ENCODE measurements at places on chromosomes 12 and 14.

- no peak overlapping the region for H3K4me3 ChIP-seq
- H3K27me3 ChIP-seq, result peaks cover 32% of the 10 kb centered on the region
- DNase-seq, result no peak
Measured at GRCh38 chr14:67529947-67530935, 2.8 kb upstream of the PLEKHH1 start.

GRCh38 chr12:9619411-9620179 is 11.9 kb upstream of the KLRB1 start:
- peaks cover 21% of the 10 kb centered on the region for H3K4me1 ChIP-seq
- no peak overlapping the region for H3K4me3 ChIP-seq
- peaks cover 23% of the 10 kb centered on the region for H3K36me3 ChIP-seq
- H3K27me3 ChIP-seq, result no peaks in the 10 kb centered on the region

DNA sequence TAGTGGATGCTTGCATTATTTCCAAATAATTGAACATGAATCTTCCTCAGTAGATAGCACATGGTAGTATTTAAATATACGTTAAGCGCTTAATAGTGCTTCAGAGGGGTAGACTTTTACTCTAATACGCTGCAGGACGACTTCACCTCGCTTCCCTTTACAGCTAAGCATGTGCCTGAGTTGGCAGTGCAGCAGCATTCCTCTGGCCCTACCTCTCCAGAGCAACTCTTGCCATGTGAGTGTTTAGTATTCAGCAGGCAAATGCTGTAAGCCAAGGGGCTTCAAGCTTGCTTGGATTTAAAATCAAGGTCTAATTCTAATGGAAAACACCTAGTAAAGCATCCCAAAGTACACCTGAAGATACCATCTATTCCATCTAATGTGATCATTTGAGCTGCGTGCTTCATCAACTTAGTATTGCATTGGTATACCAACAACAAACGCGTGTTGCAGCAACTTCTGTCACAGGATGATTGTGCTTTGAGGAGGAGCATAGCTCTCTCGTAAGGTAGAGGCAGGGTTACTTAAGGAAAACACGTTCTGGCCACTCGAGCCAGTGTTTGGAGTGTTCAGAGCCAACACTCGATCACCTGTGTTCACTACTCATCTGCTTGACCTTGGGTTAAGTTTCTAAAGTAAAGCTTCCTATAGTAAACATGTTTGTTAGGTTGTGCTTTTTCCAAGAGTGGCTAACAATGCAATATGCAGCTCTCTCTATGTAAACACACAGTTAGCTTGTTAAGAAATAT is 60.6 kb downstream of the PIWIL1 start:
- peaks cover 36% of the 10 kb centered on the region for H3K27me3 ChIP-seq
- H3K4me3 ChIP-seq, result no peak overlapping the region
- H3K36me3 ChIP-seq, result no peaks in the 10 kb centered on the region

- no peak for DNase-seq
- H3K27ac ChIP-seq, result no peak overlapping the region
- peaks cover 45% of the 10 kb centered on the region for H3K36me3 ChIP-seq
- H3K4me3 ChIP-seq, result no peak overlapping the region
Measured at GRCh38 chr14:89294060-89294459, 123.0 kb downstream of the FOXN3 start.

- no peak overlapping the region for H3K4me3 ChIP-seq
- H3K27me3 ChIP-seq, result no peaks in the 10 kb centered on the region
- H3K27ac ChIP-seq, result no peak overlapping the region
- DNase-seq, result no peak
- peaks cover 2% of the 10 kb centered on the region for H3K36me3 ChIP-seq
Measured at GRCh38 chr12:132423820-132424645, 65.9 kb upstream of the FBRSL1 start.

DNA sequence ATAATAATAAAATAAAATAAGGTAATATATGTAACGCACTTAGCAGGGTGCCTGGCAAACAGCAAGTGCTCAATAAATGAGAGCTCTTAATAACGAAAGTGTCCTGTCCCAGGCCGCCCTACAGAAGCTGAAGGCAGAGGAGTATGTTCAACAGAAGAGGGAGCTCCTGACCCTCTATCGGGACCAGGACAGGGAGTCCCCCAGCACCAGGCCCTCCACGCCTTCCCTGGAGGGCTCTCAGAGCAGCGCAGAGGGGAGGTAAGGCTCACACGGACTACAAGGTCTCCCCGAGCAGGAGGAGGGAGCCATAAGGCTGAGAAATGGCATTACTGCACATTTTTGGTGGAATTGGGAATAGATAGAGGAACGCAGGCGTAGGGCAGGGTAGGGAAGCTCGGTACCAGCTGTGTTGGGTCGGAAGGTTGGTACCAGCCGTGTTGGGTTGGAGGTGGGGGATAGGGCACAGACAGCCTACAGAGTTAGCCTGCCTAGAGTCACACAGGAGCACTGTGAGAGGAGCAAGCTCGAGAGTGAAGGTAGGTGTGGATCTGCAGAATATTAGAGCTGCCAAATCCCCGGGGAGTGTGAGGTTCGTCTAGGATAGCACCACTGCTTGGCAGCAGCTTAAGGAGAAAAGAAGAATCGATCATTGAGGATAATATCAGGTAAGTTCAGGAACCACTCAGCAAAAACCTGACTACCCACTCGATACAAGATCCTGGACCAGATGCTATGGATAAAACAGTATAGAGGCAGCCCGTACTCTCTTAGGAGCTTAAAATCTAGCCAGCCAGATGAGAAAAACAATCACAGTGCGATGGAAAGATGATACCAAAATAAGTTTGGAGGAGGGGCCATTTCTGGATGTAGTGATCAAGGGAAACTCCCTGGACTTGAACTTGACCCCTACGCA is 15.3 kb downstream of the TNFRSF1A start:
- peak overlapping the region; percentile 66 for H3K27ac ChIP-seq
- peaks cover 51% of the 10 kb centered on the region for H3K4me1 ChIP-seq
- H3K27me3 ChIP-seq, result no peaks in the 10 kb centered on the region
- peaks cover 20% of the 10 kb centered on the region for H3K36me3 ChIP-seq

- no peaks in the 10 kb centered on the region for H3K4me1 ChIP-seq
- DNase-seq, result no peak
- H3K27me3 ChIP-seq, result no peaks in the 10 kb centered on the region
- no peak overlapping the region for H3K27ac ChIP-seq
- H3K36me3 ChIP-seq, result peaks cover 5% of the 10 kb centered on the region
Measured at GRCh38 chr14:61077951-61078720, 97.1 kb downstream of the SLC38A6 start.

GRCh38 chr12:39581592-39581991 is 38.0 kb downstream of the ABCD2 start:
- no peaks in the 10 kb centered on the region for H3K27me3 ChIP-seq
- no peak overlapping the region for H3K27ac ChIP-seq
- no peak for DNase-seq

- DNase-seq, result no peak
- no peaks in the 10 kb centered on the region for H3K27me3 ChIP-seq
- H3K27ac ChIP-seq, result no peak overlapping the region
Measured at GRCh38 chr14:104422837-104423681, 156.5 kb upstream of the C14orf180 start.

GRCh38 chr12:122896662-122897061 is 738 bp upstream of the VPS37B start:
- peaks cover 3% of the 10 kb centered on the region for H3K27me3 ChIP-seq
- peak overlapping the region; percentile 93 for H3K27ac ChIP-seq
- no peak for DNase-seq
- H3K4me3 ChIP-seq, result peak overlapping the region; percentile 93

DNA sequence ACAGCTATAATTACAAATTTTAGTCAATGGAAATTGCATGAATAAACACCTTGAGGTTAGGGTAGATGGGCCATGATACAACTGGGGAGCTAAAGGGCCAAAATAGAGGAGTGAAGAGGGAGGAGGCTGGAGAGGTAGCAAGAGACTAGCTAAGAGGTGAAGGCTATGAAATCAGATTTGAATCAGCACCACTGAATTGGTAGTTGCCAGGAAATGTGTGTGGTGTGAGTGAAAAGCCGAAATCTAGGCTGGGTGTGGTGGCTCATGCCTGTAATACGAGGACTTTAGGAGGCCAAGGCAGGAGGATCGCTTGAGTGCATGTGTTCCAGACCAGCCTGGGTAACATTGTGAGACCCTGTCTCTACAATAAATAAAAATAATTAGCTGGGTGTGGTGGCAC is 22.7 kb downstream of the YY1 start:
- peaks cover 76% of the 10 kb centered on the region for H3K4me1 ChIP-seq
- peak overlapping the region; percentile 0 for H3K27ac ChIP-seq
- no peaks in the 10 kb centered on the region for H3K27me3 ChIP-seq
- peaks cover 57% of the 10 kb centered on the region for H3K36me3 ChIP-seq

DNA sequence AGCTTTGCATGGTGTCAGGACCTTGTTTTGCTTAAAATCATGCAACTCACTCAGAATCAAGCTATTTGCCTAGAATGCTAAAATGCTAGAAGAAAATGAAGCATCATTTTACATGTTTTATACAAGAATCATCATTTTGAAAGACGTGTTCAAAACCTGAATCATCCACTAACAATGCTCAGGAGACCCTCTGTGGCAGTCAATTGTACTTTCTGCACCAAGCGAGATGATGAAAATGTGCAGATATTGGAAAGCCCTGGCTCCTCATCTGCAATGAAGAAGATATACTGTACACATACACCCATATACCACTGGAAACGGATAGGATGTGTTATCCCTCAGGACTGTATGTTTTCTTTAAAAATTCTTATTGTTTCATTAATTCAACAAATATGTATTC is 92.7 kb downstream of the DYRK2 start:
- DNase-seq, result no peak
- no peaks in the 10 kb centered on the region for H3K36me3 ChIP-seq
- no peaks in the 10 kb centered on the region for H3K4me1 ChIP-seq
- H3K27me3 ChIP-seq, result no peaks in the 10 kb centered on the region

DNA sequence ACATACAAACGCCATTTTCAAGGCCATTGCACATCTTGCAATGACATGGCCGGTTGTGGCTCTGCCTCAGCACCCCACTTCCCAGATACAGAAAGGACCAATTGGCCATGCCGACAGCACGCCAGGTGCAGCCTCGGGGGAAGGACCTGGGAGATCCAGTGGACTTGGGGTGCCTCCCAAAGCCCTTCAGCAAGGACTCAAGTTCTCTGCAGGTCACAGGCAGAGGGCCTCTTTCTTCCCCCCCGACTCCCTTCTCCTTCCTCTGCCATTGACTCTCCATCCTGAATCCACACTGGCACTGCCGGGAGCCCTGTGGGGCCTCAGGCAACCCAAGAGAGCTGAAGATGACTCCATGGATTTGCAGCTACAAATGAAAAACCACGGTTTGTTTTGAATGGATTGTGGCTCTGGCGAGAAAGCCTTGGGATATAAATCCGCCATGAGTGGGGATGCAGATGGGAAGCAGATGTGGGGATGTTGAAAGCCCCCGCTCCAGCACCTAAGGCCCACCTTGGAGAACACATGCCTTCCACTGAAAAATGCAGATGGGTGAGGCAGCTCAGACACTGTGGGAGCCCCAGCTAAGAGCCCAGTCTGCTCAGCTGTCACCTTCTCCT is 35.1 kb upstream of the LTBP2 start:
- H3K36me3 ChIP-seq, result no peaks in the 10 kb centered on the region
- no peak for DNase-seq
- H3K27me3 ChIP-seq, result no peaks in the 10 kb centered on the region
- no peak overlapping the region for H3K27ac ChIP-seq

DNA sequence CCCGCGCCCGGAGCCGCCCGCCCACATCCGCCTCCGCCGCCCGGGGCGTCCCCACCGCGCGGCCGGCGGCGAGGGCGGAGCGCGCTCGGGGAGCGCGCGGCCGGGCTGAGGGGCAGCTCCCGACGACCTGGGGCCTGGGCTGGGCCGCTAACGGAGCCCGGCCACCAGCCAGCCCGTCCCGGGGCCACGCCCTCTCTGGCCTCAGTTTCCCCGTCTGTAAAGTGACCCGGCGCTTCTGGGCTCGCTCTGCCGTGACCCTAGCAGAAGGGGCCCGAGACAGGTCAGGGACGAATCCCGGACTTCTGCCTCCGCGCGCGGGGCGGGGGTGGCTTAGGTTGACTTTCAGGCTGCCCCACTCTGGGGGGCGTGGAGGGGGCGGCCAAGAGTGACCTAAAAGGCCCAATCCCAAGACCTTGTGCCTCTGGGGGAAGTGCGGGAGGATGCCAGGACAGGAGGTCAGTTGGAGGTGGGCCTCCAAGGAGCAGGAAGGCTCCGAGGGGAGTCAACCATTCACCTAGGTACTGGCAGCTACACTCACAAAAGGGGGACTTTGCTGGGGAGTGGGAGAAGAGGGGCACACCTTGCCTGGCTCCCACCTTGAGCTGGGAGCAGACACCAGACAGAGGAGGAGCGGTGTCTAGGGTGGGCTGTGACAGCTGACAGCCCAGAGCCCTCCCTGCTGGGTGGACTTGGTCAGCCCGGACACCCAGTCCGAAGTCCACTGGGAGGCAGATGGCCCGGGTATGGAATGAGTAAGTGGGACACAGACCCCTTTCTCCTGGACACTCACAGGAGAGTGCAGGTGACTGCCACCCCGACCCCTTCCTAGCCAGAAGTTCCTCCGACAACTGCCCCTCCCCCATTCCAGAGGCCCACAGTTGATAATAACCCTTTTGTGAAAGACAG is 486 bp upstream of the AKT1 start:
- H3K27me3 ChIP-seq, result peaks cover 10% of the 10 kb centered on the region
- DNase-seq, result peak; percentile 62
- H3K4me3 ChIP-seq, result peak overlapping the region; percentile 69
- peaks cover 30% of the 10 kb centered on the region for H3K4me1 ChIP-seq

DNA sequence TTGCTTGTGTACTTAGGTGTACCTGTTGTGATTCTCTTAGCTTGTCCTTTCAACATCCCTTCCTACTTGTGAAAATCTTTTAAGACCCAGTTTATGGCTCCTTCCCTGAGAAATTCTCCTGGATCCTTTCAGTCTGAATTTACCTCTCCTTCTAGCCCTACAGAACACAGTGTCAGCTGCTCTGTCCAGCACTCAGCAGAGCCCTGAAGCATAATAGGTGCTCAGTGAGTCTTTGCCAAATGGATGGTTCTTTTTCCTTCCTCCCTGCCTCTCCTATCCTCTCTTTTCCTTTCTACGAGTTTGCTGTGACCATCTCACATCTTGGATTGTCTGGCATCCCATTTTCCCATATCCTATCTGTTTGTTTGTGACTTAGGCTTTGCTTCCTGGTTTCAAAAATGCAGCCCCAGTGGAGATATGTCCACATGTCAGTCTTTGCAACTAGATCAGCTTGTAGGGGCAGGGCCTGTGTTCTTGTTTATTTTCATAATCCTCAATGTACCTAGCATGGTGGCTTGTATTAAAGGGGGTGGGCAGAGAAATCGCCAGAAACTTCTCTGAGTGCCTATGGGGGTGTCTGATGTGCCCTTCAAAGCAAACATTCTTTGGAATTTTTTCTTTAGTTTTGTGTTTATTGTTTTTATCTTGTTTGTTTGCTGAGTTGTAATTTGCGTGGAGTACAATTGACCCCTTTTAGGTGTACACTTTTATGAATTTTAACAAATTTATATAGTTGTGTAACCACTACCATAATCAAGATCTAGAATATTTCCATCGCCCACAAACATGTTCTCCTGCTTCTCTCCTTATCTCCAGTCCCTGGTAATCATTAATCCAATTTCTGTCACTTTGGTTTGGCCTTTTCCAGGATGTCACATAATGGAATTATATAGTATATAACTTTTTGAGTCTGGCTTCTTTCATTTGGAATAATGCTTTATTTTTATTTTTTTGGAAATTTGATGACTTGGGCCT is 62.8 kb downstream of the SMOC1 start:
- H3K4me1 ChIP-seq, result no peaks in the 10 kb centered on the region
- H3K4me3 ChIP-seq, result no peak overlapping the region
- peaks cover under 1% of the 10 kb centered on the region for H3K36me3 ChIP-seq
- DNase-seq, result no peak
- no peak overlapping the region for H3K27ac ChIP-seq

Measured in activated naive CD8-positive, alpha-beta T cell treated with anti-CD3 and anti-CD28 coated beads for 36 hours (primary cell).